ENCODE measurements at places on chromosomes 1 and 21.
A peak's percentile ranks its signal among the peaks of the same experiment; 100 is the strongest.

GRCh38 chr1:201353186-201353940, 24.1 kb downstream of the TNNT2 start:
- DNase-seq, result no peak

- DNase-seq, result no peak
Observed at GRCh38 chr1:12472798-12473551, 145.0 kb downstream of the DHRS3 start.

GRCh38 chr1:61585714-61586113, 139.2 kb downstream of the TM2D1 start:
- DNase-seq, result peak; percentile 6

DNA sequence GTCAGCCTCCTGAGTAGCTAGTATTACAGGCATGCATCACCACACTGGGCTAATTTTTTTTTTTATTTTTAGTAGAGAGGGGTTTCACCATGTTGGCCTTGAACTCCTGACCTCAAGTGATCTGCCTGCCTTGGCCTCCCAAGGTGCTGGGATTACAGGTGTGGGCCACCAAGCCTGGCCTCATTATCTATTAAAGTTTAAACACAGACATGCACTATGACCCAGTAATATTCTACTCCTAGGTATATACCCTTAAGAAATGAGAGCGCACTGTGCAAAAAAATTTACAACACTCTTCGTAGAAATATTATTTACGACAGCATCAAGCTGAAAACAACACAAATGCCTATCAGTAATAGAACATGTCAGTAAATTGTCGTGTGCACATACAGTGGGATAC, 18.6 kb upstream of the SH2D1B start:
- DNase-seq, result no peak

DNA sequence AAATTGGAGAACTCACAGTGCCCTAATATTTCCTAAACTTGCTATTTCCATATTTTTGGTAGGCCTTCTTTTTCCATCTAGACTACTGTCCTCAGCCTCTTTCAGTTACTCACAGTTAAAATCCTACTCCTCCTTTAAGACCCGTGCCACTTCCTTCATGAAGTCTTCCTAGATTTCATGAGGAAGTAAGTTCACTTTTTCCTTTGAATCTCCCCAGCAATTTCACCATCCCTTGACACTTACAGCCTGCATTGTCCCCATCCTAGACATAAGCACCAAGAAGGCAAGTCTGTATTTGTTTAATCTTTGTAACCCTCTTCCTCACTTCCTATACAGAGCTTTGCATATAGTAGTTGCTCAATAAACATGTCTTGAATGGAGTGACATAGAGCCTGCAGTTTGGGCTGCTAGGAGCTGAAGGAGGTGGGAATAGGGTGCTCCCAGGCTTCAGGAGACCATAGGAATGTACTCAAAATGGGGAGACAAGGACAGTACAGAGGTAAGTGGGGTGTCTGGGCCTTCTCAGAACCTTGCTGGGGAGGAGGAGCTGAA, 5.3 kb upstream of the GPR61 start:
- DNase-seq, result no peak

GRCh38 chr21:46092811-46093667, 4.9 kb upstream of the COL6A2 start:
- no peak for DNase-seq

DNA sequence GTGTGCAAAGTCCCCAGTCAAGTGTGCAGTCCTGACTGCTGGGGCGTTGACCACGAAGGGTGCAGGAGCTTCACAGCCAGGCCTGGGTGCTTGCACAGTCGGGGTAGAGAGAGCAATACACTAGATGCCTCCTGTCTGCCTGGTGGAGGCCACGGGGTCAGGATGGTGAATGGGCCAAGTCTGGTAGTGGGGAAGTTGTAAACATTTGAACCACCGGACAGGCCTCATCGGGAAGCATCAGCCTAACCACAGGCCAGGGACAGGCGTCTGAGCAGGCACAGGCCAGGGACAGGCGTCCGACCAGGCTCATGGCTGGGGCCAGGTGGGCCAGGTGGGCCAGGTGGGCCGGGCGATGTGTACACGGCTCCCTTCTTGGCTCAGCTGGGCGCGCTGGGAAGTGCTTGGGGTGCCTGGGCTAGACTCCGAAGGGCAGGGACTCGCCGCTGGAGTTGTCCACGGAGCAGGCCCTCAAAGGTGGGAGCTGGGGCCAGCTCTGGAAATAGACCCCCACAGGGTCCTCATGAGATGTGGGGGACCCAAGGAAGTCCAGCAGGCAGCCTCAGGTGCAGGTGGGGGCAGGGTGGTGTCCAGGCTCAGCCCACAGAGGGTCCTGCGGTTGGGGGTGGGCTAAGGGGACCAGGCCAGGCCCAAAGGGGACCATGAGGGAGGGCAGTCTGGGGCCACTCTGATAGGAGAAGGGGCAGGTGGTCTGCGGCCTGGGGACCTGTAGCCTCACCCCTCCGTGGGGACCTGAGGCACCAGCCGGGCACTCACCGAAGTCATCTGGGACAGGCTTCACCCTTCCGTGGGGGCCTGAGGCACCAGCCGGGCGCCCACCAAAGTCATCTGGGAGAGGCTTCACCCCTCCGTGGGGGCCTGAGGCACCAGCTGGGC, 15.0 kb downstream of the COL6A1 start:
- no peak for DNase-seq

DNA sequence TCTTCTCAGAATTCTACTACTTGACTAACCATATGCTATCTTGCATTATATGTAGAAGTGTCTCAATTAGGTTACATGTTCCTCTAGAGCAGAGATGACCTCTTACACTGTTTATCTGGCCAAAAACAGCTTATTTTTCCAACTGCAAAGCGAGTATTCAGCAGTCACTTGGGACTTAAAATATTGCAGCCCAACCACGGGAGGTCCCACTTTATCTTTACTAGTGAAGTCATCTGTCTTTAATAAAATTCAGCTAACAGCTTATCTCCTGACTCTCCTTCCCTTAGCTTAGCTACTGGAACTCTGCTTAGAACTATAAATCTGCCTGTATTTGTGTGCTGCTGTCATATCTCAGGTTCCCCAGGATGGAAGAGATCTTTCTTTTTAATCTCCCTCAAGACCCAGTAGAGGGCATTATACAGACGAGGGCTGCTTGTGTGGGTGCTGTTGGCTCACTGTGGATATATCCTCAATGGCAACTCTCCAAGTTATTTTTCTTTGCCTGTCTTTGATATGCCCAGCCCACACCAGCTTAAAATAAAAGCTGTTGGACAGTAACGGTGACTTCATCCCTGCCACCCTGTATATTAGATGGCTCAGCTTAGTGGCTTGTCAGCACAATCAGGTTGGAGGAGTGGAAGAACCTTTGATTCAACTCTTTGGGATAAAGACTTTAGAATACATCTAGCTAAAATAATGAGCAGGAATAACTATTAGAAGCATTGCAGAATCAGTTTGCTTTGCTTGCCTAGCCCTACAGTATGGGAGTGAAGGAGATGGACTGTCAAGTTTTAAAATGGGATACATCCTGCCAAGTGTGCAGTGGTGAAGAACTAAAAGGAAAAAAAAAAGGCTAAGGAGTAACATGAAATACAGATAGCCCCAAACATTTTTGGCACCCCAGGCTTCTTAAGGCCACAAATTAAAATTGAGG, 9.6 kb downstream of the ENSA start:
- DNase-seq, result no peak

DNA sequence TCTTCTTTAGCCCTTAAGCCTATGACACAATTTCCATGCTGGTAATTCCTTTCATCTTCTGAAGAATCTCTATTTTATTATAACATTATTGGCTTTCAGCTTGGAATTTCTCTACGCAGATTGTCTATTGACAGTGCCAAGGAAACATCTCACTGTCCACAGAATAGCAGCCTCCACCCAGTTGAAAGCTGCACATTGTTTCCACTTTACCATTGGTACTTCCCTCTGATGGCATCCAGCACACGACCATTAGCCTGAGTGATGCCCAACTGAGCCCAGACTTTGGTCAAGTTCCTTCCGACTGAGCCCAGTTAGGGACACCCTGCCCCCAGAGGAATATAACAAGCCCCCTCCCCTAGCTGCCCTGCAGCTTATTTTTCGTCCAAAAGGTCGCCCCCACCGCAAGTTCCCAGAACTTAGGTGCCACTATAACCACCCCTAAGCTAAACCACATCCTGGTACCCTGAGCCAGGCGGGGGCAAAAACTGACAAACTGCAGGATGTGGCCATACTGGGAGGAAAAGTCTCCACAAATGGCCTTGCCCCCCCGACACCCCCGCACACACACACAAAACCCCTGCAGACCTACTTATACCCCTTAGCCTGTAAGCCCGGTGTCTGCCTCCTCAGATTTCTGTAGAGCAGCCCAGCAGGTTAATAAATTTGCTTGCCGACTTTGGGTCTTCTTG, 13.2 kb downstream of the GBP5 start:
- no peak for DNase-seq

- DNase-seq, result no peak
Observed at GRCh38 chr1:53298045-53298637, 29.7 kb downstream of the LRP8 start.

- no peak for DNase-seq
Observed at GRCh38 chr1:9466780-9467758, 72.2 kb upstream of the SLC25A33 start.

- DNase-seq, result no peak
Observed at GRCh38 chr1:179883745-179884138, 1.7 kb downstream of the TOR1AIP1 start.

GRCh38 chr1:79472067-79472656, 465.6 kb upstream of the ADGRL4 start:
- no peak for DNase-seq

- no peak for DNase-seq
Observed at GRCh38 chr1:244304156-244304555, 147.6 kb downstream of the ADSS2 start.

DNA sequence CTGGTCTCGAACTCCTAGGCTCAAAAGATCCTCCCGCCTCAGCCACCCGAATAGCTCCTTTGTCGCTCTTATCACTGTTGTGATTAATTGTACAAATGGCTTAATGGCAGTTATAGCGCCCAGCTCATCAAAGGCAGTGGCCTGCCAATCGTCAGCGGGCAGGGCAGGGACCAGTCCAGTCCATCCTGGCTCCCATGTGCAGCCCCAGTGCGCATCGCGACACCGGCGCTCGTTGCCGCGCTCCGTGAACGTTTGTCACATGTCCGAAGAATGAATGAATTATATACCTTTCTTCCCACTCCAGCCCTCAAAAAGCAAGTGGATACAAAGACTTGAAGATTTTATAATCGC, 18.4 kb downstream of the MTX1 start:
- DNase-seq, result no peak

DNA sequence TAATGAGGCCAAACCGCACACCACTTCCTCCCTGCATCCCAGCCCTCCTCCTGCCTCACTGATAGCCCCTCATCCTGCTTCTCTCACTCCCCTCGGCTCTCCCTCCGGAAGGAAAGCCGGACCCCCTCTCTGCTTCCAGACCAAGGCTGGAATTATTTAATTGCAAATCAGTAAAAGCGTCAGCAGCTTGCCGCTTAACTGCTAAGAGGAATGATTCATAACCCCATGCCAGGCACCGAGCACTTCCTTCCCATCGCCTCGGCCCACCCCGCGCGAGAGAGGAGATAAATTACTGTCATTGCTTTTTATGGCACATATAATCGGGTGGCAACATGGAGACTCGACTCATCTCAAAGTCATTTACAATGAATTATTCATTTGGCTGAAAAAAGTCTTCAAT, 77.3 kb downstream of the UBIAD1 start:
- DNase-seq, result no peak

- DNase-seq, result no peak
Observed at GRCh38 chr1:213326281-213327016, 275.4 kb downstream of the RPS6KC1 start.

DNA sequence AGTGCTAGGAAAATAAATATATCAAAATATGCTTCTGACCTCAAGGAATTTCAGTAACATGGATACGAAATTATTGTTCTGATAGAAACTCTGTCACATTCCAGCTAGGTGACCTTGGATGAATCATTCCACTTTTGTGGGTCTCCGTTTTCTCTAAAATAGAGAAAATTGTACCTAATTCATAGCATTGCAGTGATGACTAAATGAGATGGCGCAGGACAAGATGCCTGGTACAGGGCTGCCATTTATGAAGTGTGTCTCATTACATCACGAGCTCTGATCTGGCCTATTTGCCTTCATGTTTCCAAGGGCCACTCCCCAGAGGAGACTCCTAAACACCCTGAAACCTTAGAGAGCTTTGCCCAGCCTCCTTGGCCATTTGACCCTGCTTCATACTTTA, 480.0 kb upstream of the USP24 start:
- no peak for DNase-seq

DNA sequence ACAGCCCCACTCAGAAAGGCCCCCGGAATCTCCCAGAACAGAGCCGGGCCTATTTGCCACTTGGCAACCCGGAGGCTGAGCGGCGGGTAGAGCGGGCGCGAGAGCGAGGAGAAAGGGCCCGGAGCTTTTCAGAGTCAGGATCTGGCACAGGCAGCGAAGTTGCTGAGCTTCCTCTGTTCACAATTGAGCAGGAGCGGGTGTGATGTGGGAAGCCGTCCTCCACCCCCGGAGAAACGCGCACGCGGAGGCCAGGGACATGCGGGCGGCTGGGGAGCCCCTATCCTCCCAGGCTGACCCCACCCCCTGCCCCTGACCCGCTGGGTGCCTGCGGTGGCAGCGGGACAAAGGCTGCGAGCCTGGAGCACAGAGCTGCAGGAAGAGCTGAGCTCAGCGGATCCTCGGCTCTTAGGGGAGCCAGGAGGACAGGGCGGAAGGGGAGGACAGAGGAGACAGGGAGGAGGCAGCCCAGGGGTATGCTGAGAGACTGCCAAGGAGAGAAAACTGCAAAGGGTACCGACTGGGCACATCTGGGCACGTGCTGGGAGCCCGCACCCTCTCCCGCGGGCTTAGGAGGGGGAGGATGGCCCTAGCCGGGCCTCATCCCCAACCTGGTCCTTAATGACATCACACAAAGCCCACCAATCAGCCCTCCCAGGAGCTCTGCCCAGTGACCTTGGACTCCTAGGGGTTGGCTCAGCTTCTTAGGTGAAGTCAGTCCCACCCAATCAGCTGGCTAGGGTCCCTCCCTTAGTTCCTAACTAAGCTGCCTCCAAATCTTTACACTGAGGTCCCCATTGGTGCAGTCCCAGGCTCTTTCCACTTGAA, 9.3 kb downstream of the KIF21B start:
- no peak for DNase-seq

DNA sequence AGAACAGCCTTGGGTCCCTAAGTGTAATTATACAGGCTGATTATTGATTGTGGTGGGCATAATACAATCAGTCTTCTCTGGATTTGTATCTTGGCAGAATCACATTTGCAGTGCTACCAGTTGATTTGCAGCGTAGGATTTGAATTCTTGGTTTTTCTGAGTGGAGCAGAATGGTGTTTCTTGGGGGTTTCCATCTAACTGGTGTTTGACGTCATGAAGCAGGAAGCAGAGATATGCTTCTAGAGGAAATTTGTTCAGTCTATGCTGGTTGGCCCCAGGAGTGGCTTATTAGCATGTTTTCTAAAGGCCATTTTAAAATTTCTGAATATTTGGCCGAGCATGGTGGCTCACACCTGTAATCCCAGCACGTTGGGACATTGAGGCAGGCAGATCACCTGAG, 3.4 kb downstream of the CTTNBP2NL start:
- DNase-seq, result no peak

DNA sequence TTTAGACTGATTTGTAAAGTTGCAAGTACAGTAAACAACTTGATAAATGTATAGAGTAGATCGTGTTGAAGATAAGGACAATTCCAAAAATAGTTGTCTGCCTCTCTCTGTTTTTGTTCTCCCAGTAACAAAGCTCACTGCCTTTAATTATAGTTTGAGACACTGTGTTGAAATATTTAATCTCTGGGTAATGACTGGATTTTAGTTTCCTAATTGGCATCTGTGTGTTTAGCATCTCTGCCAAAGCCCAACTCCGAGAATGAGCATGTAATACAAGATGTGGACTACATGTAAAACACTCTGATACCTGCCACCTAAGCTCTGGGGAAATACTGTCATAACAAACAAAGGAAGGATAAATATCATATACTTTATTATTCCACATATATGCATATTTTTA, 27.7 kb upstream of the SDE2 start:
- no peak for DNase-seq
